ENCODE measurements at places on chromosomes 7 and 10.

GRCh38 chr10:15097011-15097812 is at the start of gene RPP38:
RPP38 (plus strand) TSS chr10:15097355; CDS start chr10:15103315, 5,960 bp downstream.
- DNase-seq = peak; percentile 99

GRCh38 chr10:45438466-45439090 is 64.6 kb downstream of the ALOX5 start:
- no peak for DNase-seq

- DNase-seq = no peak
Measured at GRCh38 chr7:42792841-42793240, 119.0 kb downstream of the C7orf25 start.

GRCh38 chr7:81399471-81399870 is 370.4 kb downstream of the HGF start:
- DNase-seq = no peak

DNA sequence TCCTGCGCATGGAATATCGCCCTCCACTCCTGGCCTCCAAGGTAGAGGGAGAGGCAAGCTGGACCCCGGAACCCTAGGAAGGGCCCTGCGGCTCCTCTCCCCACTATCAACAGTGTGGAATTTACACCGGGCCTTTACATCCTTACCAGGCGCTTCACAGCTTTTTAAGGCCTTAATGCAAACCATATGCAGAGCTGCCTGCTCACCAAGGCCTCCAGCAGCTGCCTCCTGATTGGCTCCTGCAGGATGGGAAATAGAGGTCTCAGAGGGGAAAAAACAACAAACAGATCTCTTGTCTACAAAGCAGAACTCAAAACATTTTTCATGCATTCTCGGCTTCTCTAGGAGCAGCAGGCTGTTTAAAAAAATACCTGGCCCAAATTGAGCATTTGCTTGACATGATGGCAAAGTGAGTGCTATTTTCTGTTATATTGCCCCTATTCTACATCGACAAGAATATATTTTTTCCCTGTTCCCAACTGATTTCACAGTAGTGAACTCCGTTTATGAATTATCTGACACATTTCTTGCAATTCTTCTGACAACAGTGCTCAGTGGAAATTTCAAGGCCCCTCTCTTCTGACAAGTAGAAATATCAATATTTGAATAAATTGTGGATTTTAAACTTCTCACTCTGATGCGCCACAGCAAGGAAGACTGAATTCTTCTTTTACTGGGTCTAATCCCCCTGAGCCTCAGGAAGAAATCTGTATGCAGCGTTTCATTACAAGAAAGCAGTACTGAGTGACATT is 51.7 kb downstream of the EBF3 start:
- no peak for DNase-seq

DNA sequence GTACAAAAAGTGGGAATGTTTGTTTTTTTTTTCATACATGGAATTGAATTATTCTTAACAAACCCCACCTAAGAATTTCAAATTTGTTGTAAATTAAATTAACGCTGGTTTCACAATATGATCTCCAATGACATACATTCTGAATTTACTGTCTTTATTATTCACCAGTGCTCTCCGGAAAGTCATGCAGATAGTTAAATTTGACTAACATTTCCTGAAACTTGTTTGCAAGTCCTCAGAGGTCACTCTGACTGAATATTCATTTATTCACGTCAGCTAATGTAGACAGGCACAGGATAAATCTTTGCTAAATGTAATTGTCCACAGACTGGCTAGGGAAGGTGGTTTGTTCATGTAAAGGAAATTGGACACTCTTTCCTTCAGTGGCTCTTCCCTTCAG is 730.4 kb downstream of the PHTF2 start:
- DNase-seq = no peak

DNA sequence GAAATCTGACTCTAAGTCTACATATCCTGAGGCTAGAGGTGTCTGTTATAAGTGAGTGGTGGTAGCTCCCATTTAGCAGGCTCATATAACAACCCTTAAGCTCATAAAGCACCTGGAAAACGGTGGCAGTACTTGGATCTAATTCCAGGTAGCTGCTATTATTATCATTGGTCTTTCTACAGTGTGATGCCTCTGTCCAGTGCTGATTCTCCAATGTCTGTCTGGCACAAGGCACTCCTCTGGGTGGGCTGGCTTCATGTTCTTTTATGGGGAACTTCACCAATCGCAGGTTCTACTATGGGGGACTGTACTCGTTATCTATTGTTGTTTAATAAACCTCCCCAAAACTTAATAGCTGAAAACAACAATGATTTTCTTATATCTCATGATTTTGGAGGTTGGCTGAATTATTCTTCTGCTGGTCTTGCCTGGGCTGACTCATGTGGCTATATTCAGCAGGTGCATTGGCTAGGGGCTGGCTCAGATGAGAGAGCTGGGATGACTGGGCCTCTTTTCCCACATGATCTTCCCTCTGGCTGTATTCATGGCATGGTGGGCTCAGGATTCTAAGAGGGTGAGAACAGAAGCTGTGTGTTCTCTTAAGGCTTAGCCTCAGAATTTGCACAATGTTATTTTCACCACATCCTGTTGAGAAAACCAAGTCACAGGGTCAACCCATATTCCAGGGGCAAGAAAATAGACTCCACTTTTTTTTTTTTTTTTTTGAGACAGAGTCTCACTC is 93.0 kb upstream of the PCGF5 start:
- DNase-seq = no peak

DNA sequence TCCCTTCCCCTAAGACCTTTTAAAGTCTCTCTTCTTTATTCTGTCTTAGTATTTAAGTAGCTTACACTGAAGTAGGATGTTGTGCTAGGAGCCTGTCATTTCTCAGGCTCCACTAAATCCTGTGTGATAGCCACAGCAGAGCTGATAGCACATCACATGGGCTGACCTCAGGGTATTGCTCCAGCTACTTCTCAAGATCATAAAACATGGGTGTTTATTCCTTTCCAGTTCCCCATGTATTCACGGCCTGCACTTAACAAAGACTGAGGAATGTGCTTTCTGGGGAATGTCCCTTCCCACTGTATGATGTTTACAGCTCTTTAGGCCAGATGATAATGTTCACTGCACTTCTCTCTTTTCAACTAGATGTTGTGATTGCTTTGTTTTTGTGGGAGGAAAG is 1086.8 kb downstream of the KCNMA1 start:
- DNase-seq = no peak

DNA sequence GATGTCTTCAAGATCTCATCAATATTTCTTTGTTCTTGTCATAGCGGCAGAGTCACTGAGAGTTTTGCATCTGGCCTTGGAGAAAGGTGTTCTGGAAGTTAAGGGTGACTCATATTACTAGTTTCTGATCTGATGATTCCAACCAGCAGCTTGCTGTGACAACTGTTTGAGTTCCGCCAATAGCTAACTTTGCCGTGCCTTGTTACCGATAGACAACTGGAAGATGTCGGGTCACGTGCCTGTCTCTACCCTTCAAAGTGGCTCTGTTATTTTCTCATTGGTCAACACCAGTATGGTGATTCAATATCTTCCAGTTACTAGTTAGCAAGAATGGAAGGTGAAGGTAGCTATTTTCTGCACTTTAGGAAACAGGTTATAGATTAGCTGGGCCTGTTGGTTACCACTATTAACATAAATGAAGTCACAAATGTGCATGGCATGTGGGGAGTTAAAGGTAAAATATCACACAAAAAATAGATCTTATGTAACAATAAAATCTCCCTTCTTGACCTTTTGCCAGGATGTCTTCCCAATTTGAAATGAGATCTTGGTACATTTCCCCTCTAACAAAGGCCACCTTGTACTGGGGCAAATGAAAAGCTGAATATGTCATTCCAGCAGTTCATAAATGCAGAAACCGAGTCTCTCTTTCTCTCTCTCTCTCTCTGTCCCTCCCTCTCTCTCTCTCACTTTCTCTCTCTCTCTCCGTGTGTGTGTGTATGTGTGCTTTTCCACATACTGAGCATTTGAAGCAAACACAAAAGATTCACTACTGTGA is 2.6 kb upstream of the MGAM2 start:
- DNase-seq = no peak

DNA sequence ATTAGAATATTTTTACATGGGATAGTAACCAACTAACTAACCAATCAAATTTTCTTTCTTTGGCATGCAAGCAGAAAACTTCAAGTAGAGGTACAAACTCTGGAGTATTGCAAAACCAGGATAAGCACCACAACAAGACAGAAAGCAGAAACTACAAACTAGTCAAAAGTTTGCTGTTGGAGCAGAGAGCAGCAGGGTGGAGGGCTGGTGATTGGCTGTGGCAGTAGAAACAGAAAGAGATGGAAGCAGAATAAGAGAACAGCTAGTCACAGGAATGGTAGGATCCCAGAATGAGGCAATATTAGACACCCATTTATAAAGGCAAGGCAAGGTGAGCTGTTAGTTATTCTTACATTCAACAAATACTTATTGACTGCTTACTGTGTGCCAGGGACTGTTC is 6.8 kb upstream of the MACC1 start:
- DNase-seq = no peak

DNA sequence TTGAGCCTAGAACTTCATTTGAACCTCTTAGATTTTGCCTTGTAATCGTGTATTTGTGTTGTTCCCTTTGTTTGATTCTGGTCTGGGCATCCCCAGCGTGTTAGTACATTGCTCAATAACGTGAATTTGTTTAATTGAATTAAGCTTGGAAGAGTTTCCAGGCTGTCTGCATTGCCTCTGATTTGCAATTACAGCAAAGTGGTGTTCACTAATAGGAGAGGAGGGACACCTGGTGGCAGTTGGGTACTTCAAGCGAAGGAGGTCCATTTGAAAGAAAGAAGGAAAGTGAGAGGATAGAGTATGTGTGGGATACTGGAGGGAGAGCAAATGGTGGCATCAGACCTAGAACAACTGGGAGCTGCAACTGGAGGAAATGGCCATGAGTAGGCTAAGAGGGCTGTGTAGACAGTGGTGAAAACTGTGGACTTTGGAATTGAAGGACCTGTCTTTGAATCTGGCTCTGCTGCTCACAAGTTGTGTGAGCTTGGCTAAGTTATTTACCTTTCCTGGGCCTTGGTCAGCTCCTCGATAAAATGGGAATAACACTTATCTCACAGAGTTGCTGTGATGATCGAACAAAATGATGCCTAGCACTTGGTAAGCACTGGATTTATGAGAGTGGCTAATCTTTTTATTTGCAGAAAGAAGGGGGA is 15.1 kb downstream of the LSMEM1 start:
- DNase-seq = peak; percentile 46

DNA sequence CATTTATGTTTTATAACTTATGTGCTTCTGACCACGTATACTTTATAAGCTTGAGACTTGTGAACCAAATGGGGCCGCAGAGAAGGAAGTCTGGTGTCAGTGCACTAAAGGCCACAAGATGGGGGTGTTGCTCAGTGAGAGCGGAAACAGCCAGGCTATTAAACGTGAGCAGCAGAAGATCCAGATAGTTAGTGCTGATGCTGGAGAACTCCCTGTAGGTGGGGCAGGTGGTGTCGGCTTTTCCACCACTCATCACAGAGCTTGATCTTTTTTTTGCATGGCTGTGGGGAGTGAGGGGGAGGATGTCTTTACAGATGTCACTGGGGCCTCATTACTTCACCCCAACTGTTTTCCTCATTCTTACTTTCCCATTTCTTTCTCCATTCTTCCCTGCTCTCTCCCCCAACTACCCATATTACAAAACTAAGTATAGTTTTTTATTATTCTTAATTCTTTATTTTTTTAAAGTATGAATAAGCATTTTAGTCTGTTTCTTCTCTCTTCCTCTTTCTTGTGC is 34.7 kb downstream of the ACADSB start:
- DNase-seq = peak; percentile 83

- no peak for DNase-seq
Measured at GRCh38 chr10:99279626-99280111, 44.0 kb upstream of the HPSE2 start.

- DNase-seq = no peak
Measured at GRCh38 chr10:125983656-125984055, 87.3 kb downstream of the FANK1 start.

- DNase-seq = no peak
Measured at GRCh38 chr10:6657669-6658068, 77.6 kb upstream of the PRKCQ start.

DNA sequence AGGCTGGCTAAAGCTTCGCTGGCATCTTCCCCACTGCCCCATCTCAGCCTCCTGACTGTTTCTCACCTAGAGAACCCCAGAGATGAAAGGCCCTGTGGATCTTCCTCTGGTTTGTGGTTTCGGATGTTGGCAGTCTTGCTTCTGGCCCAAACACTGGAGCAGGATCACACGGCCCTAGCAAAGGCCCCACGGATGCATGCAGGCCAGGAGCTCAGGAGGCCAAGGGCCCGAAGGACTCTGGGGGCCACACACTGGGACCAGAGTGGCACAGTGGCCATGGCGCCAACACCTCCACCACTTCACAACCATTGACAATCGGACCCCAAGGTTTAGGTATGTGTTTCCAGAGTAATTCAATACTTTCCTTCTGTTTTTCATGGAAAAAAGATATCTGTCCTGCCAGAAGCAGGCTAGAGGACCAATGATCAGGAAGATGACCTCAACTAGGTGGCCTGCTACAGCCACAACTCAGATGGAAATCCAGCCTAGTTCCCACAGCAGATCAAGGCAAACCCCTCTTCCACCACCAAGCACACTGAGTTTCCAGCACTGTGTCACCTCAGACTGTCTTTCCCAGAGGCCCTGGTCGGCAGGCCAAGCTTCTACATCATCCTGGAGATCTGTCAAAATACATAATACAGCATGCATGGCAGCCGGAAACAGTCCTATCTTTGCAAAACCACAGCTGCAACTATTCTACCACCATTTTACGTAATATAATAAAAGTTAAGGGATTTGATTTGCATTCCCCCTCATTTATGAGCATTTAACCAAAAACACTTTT is 53.0 kb downstream of the CTBP2 start:
- DNase-seq = no peak

- no peak for DNase-seq
Measured at GRCh38 chr10:100008142-100008522, 1.6 kb downstream of the DNMBP start.

GRCh38 chr7:116418524-116418923 is 81.0 kb upstream of the CAV2 start:
- no peak for DNase-seq

DNA sequence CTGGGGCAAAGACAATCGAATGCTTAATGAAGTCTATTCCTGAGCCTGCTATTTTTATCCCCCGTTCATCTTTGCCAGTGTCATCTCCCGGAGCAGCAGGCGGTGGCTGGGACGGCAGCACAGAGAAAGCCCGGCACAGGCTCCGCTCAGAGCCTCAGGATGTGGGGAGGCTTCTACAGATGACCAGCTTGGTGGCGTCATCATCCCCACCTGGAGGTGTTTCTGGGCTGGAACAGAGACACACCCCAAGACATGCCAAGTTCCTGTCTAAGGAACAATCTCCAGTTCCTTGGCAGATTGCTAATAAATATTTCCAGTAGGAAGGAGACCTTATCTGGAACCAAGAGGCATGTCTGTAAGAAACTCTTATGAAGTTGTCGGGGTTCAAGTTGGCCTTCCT is 552.4 kb upstream of the MGMT start:
- no peak for DNase-seq
